Activated CD8-positive, alpha-beta memory T cell treated with anti-CD3 and anti-CD28 coated beads for 4 hours (primary cell): ENCODE measurements at places on chromosomes 5 and 9.

GRCh38 chr5:15966651-15967050 is 212.9 kb downstream of the MARCHF11 start:
- DNase-seq: no peak

GRCh38 chr9:80885894-80886293 is 803.5 kb downstream of the TLE1 start:
- no peak for DNase-seq

GRCh38 chr5:157352756-157353340 is 86.9 kb downstream of the CYFIP2 start:
- DNase-seq: no peak

- DNase-seq: no peak
Measured at GRCh38 chr5:32339198-32339597, 26.5 kb upstream of the MTMR12 start.

- DNase-seq: peak; percentile 59
Measured at GRCh38 chr9:136488247-136489214, 5.7 kb upstream of the SEC16A start.
